Mucosa of descending colon (tissue), 3 donors: ENCODE measurements at places on chromosomes 4 and X.

GRCh38 chr4:176125063-176125462 is 59.4 kb downstream of the WDR17 start:
- DNase-seq, result no peak

DNA sequence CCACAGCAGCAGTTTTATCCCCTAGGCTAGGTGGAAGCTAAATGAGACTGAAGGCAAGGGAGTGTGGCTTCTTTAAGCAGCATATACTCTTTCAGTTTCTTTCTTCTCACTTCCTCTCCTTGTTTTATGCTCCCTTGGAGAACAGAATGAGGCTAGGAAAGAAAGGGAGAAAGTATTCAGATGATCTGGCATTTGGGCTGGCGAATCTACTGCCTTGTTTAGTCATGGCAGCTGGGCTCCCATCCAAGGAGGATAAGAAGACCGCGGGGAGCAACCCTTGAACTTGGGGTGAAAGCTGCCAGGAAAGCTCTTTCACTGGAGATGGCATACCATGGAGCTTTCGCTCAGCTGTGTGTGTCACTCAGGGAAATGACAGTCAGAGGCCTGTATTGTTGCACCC is 72.1 kb downstream of the ARHGEF38 start:
- peak; percentile 23 for DNase-seq

DNA sequence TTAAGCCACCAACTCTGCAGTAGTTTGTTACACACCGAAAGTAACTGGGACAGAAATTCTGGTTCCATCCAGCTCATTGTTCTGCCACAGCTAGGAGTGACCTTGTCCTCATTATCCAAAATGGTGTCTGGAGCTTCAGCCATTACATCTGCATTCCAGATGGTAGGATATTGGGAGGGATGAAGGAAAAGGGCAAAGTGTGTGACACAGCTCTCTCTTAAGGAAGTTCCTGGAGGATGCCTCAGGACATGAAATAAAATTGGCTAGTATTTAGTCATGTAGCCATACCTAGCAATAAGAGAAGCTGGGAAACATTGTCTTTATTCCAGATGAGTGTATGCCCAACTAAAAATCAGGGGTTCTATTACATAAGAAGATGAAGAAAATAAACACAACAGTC is 262.0 kb downstream of the BCOR start:
- DNase-seq, result no peak

DNA sequence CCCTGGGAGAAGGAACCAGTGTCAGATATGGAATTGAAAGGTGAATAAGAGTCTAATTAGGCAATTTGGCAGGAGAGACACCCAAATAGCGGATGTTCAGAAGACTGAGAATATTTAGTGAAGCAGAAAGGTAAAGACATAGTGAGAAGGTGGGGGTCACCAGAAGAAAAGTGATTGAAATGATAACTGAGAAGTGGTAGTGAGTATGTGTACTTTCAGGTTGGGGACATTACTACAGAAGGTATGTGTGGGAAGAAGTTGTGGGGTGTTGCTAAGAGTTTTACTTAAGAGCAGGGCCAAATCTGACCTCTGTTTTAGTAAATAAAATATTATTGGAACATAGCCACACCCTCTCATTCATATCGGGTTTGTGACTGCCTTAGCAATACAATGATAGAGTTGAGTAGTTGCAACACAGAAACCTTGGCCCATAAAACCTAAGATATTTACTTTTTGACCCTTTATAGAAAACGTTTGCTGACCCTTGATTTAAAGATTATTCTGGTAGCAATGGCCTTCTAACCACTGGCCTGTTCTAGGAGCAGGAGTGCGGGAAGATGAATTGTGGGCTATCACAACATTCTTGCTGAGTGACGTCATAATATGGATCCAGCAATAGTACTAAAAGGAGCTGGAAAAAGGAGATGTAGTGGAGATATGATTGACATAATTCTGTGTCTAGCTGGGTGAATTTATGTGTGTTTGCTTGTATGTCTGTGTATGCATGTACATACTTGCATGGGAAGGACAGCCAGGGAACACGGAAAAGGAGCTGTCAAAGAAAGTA is 115.3 kb downstream of the HS3ST1 start:
- no peak for DNase-seq

- no peak for DNase-seq
Measured at GRCh38 chr4:100147198-100147597, 43.1 kb downstream of the DDIT4L start.

DNA sequence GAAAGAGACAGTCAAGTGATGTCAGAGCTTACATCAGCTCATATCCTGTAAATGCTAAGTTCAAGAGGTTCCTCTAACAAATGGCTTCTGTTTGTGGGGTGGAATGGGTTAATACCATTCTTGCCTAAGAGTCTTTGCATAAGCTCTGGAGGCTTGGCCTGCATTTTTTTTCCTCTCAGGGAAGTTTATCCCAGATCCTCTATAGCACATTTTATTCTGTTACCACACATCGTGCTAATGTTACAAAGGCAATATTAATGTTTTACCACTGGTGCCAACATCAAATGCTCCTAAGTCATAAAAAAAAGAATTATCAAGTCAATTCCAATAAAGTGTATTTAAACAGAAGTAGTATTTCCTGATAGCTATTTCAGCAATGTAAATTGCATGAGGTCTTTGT is 2.9 kb upstream of the ADH6 start:
- no peak for DNase-seq

- no peak for DNase-seq
Measured at GRCh38 chr4:14404730-14405129, 597.6 kb upstream of the CPEB2 start.

- DNase-seq, result no peak
Measured at GRCh38 chr4:15907430-15907829, 31.1 kb downstream of the FGFBP1 start.

DNA sequence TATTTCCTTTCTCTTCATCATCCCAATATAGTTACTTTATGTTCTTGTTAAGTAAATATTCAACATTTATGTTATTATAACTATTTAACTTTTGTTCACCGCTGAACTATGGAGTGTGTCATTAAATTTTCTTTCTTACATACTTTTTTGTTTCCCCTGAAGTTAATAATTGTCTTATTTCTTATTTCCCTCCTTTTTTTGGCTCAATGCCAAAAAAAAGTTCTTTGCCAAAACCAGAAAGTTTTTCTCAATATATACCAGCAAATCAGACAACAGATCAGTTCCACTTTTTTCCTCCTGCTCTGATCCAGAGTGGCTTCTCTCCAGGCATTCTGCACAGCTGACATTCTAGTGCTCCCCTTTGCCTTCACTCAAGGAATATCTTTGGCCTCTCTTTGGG is 187.0 kb upstream of the PPARGC1A start:
- no peak for DNase-seq

- DNase-seq, result no peak
Measured at GRCh38 chr4:111883557-111883999, 261.7 kb upstream of the FAM241A start.

GRCh38 chrX:122622795-122623194 is 561.3 kb upstream of the GRIA3 start:
- DNase-seq, result no peak

DNA sequence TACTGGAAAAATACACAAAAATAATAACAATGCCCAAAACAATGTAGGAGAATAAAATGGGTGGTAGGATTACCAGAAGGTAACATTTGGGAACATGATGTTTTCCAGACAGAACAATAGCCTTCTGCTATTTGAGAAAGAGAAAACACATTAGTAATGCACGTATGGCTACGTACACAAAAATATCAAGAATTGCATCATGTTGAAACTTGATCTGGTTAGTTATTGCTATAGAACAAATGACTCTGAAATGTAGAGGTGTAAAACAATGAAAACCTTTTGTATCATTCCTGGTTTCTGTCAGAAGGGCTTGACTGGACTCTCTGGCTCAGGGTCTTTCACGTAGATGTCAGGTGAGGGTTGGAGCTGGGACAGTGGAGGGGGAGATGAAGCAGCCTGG is 1040.0 kb downstream of the FAT4 start:
- no peak for DNase-seq

GRCh38 chrX:100748108-100748507 is 16.2 kb upstream of the SYTL4 start:
- no peak for DNase-seq

- DNase-seq, result no peak
Measured at GRCh38 chrX:68462653-68463052, 29.4 kb upstream of the OPHN1 start.

DNA sequence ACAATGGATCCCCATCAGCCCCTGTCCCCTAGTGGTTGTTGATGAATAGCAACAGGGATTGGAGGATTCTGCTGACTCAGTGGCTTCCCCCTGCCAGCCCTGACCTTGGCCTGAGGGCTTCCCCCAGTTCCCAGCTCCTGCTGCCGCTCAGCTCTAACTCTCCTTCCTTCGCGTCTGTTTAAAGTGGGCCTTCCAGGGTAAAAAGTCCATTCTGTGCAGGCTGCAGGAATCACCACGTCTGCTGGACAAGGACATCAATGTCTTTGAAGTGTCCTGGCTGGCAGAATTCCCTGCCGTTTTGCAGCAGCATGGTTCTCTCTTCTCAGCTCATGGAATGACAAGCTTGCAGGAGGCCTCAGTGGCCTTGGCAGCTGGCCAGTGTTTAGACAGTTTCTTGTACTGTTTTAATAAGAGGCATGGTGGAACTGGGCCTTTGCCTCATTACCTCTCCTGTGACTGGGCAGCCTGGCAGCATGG is 152.5 kb upstream of the STX18 start:
- DNase-seq, result no peak

- DNase-seq, result peak; percentile 29
Measured at GRCh38 chr4:169268951-169269760, 1.6 kb downstream of the SH3RF1 start.

- DNase-seq, result no peak
Measured at GRCh38 chrX:147853701-147854100, 58.0 kb upstream of the FMR1 start.

DNA sequence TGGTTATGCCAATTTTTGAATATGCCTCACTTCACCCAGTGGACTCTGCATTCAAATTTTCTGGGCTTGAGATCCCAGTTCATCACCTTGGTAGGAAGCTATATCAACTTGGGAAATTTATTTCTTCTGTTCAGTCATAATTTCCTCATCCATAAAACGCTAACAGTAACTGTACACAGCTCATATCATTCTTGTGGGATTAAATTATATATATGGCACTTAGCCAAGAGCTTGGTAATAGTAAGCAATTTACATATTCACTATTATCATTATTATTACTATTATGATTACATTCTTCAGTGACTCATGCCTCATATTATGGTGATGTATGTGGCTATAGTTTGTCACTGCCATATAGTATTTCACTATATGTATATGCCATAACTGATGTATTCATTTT is 177.6 kb downstream of the CPE start:
- no peak for DNase-seq

GRCh38 chrX:108203540-108203939 is 112.0 kb downstream of the ATG4A start:
- DNase-seq, result no peak

GRCh38 chrX:56786889-56787733 is 58.1 kb downstream of the NBDY start:
- no peak for DNase-seq

DNA sequence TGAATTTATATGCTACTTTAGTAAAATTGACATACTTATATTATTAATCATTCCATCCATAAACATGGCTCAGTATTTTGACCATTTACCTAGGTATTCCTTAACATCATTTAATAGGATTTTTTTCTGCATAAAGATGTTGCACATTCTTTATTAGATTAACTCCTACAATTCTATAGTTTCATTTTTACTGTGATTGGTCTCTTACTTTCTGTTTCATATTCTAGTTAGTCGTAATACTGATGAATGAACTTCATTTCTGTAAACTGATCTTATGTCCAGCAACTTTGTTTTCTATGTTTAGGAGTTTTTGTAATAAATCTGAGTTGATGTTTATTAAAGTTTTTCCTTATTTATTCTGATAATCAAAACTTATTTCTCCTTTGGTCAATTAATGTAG is 278.2 kb upstream of the CXXC4 start:
- DNase-seq, result no peak

DNA sequence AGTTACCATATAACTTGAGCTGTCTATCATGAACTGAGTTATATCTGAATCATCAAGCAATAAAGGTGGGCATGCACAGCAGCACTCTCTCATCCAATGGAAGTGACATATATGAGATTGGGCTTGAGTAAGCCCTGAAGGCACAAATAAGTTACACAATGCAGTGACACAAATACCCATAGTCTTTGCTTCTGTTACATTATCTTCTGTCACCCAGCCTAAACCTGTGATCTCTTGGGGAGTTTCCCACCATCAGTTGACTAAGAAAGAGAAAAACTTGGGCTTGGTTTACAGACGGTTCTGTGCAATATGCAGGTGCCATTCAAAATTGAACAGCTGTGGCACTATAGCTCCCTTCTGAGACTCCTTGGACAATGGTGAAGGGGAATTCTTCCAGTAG is 138.8 kb upstream of the IL15 start:
- DNase-seq, result no peak

DNA sequence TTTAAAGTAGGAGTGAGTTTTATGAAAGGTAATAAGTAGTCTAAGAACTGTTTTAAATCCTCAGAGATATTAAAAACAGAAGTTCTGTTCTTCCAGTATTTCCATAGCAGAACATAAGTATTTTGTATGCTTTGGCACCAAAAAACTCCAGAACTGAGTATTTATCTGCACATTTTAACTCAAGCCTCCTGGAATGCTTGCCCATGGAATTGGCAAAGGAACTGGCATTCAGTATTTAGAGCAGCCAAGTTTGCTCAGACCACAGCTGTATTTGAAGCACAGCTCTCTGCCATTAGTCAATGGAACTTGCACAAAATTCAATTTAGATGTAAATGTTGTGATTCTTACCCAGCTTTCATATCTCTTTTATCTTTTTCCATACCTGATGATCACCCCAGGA is 42.2 kb downstream of the NDNF start:
- DNase-seq, result no peak

DNA sequence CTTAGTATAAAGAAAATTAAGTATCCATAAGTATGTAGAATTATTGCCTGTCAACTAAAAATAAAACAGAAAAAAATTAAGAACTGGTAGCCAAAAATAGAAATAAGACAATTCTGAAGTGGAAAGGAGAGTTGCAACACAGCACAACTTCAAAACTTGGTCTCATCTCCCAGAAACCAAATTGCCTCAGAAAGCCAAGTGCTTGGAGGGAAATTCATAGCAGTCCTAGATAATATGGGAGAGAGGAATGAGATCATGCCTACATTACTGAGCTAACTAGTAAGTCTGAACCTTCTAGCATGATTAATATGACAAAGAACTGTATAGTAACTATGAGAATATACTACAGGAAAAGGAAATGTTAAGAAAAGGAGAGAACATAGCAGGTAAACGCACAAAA is 256.5 kb downstream of the LDB2 start:
- no peak for DNase-seq

- no peak for DNase-seq
Measured at GRCh38 chr4:77154065-77154464, 2.9 kb upstream of the CCNG2 start.

DNA sequence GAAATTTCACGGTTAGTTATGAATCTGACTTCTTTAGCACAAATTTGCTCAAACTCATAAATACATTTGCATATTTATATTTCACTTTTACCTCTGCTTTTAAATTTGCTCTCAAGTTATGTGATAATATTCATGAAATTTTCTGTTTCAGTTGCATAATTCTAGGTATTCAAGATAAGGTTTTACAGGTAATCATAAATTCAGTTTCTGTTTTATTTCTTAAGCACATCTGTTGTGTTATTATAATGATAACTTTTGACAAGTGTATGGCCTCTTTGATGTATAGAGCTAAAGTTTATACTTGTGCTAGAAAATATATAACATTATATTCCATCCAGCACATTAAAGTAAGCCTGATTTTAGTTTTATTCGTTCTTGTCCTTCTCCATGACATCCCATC is 308.1 kb downstream of the SLC7A11 start:
- DNase-seq, result no peak
